ENCODE measurements at places on chromosomes 3 and 15.

- DNase-seq: no peak
These were observed 51.7 kb downstream of the HMCES start for GRCh38 chr3:129330409-129330808.

GRCh38 chr3:96994988-96995387 lies 180.6 kb downstream of the EPHA6 start:
- no peak for DNase-seq

- no peak for DNase-seq
These were observed 775.0 kb downstream of the SQOR start for GRCh38 chr15:46409841-46410301.

DNA sequence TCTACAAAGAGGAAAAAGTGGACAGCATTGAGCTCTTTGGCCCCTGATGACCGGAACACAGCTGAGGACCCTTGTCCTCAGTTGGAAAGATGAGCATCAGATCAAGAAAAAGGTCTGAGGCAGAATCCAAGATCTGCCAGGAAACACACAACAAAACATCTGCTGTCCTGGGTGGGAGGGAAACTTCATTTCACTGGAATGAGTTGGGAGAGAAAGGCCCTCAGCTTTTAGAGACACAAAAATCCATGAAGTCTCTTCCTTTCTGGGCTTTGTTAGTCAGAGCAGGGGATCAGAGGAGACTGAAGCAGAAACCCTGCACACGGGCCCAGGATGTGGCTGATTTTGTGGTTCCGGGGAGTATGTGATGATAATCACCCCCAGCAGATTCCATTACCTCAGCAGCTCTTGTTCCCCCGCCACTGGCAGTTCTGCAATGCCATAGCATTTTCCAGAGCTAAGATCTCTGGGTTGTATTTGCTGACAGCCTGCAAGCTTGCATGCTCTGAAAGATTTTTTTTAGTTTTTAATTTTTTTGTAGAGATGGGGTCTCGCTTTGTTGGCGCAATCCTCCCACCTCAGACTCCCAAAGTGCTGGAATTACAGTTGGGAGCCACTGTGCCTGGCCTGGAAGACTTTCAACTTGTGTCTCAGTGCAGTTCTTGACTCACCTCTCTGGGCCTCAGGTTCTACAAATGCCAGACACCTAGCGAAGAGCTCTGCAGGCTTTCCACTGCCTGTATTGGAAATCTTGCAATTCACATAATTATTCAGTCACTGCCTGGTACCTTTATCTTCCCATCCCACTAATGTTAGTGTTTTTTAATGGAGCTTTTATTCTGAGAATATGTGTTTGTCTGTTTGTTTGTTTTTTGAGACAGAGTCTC lies 5.8 kb upstream of the TATDN2 start:
- DNase-seq: peak; percentile 80

DNA sequence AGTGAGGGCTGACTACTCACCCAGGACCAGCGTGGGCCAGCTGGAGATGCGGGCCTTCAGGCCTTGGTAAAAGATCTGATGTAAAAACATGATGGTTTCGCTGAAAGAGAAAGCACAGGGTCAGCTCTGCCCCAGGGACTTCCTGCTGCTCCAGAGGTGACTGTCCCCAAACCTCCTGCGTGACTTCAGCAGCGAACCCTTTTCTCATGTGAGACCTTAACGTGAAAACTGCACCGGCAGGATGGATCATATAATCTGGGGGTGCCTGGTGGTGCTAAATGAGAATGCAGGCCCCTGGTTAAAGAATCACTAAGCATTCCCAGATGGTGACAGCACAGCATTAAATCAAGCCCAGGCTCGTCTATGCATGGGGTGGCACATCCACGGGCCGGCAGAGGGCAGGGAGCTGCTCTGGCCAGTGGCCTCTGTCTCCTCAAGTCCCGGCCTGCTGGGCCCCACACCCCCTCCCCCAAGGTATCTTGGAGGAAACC lies 55.4 kb downstream of the RASGRF1 start:
- DNase-seq: no peak

GRCh38 chr15:61479613-61480012 lies 250.5 kb upstream of the RORA start:
- DNase-seq: no peak

DNA sequence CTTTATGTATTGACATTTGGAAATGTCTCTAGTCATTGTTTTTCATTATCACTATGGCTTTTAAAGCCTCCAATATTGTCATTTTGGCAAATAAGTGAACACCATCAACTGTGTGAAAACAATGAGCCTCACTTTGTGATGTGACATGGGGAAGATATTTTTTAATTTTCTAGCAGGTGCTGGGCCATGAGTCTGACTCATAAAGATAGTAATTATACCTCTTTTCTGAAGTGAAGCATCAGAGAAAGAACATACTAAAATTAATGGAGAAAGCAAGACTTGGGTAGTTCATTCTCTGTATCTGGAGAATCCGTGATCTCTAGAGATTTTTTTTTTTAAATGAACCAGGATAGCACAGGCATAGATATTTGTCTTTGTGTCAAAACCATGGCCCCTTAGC lies 100.8 kb downstream of the CCNL1 start:
- no peak for DNase-seq

DNA sequence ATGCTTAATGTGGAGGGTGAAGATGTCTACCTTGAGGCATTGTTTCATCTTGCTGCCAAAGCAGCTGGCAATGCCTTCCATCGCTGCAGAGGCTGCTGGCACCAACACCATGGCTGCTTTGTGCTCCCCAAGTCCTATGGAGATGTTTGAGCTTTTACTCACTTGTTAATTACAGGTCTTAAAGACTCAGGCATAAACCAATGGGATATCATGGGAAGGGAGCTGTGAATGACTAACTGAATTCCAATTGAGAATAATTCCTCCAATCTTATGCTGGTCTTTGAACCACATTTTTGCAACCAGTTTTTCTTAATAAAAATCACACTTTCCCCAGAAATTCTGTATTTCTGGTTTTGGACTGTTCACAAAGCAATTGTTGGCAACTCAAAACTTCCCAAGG lies 762.0 kb downstream of the GBE1 start:
- no peak for DNase-seq

GRCh38 chr3:17632401-17633100 lies 109.9 kb downstream of the TBC1D5 start:
- no peak for DNase-seq

DNA sequence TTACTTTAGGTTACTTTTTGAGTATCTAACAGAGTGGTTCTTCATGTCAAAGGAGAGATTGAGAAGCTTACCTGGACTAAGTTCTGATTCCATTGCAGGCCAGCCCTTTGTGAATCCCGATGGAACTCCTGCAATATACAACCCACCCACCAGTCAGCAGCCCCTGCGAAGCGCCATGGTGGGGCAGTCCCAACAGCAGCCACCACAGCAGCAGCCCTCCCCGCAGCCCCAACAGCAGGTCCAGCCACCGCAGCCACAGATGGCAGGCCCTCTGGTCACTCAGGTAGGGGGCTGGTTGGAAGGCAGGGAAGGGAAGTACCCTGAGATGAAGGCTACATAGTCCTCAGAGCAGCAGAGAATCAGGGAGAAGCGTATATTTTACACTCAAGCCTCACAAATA lies 97.8 kb downstream of the ARPP21 start:
- DNase-seq: no peak

DNA sequence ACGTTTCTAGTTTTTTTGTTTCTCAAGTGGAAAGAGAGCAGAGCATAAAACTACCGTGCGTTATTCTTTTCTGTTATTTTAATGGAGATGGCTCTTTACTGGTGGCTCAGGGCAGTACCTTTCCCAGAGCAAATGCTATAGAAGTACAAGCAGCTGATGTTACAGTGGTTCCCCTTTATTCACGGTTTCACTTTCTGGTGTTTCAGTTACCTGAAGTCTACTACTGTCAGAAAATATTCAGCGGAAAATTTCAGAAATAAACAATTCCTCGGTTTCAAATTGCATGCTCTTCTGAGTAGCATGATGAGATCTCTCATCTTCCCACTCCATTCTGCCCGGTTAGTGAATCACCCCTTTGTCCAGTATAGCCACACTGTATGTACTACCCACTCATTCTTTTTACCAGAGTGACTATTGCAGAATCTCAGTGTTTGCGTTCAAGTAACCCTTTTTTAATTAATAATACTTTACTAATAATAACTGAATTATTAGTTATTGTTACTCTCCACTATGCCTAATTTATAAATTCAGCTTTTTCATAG lies 597.5 kb upstream of the ROBO2 start:
- no peak for DNase-seq

DNA sequence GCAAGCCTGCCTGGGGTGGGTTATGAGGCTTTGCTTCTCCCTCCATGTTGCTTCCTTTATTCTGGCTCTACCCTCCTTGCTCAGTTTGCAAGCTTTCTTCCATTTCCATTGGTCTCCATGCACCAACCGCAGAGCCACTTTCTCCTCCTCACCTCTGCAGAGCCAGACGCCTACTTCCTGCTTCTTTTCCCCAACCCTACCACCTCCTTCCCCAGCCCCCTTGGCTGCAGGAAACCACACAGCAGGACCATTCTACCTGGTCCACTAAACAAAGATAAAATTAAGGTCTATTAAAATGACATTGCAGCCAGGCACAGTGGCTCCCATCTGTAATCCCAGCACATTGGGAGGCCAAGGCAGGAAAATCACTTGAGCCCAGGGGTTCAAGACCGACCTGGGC lies 10.0 kb upstream of the CAV3 start:
- DNase-seq: no peak

- no peak for DNase-seq
These were observed 34.4 kb downstream of the TNK2 start for GRCh38 chr3:195873971-195874370.

- no peak for DNase-seq
These were observed 29.5 kb upstream of the USP3 start for GRCh38 chr15:63474810-63475316.

DNA sequence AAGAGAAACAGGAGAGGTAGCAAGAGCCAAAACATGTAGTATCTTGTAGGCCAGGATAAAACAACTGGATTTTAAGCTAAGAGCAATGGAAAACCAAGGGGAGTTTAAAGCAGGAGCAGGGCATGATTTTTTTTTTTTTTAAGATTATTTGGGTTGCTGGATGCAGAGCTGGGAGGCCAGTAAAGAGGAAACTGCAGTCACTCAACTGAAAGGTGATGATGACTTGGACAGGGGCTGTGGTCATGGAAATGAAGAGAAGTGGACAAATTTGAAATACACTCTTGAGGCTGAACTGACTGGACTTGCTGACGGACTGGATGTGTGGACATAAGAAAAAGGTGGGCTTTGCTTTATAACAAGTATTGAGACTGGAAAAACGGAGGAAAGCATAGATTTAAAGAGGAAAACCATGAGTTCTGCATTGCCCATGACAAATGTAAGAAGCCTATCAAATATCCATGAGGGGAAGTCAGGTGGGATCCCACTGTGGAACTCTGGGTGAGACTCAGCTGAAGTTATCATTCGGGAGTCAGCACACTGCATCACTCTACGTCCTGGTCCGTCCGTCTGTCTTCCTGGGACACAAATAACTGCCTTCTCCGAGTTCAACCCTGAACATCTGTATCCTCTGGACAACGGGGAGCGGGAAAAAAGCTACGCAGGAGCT lies 688 bp downstream of the XPC start:
- DNase-seq: no peak

DNA sequence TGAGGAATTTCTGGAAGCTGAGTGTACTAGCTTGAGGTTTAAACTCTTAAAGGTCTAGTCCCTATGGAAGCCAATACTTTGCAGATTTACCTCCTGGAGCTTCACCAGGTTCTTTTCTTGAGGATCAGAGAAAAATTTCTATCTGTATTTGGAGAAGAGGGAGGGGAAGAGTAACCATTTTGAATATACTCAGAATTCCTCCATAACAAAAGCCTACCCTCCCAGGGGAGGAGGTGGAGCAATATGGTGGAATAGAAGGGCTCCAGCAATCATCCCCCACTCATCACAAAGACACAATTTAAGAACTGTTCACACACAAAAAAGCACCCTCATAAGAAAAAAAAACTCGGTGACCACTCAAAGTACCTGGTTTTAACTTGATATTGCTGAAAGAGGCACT lies 36.0 kb upstream of the PEX5L start:
- no peak for DNase-seq

Measured in activated CD8-positive, alpha-beta memory T cell treated with anti-CD3 and anti-CD28 coated beads, Interleukin-2, amount 50 U/mL, for 48 hours (primary cell).